Suppressor macrophage treated with lipopolysaccharide for 4 hours (primary cell): ENCODE measurements at places on chromosomes 3 and 15.

GRCh38 chr3:46356909-46357308 lies 3.0 kb downstream of the CCR2 start:
- DNase-seq, result no peak

DNA sequence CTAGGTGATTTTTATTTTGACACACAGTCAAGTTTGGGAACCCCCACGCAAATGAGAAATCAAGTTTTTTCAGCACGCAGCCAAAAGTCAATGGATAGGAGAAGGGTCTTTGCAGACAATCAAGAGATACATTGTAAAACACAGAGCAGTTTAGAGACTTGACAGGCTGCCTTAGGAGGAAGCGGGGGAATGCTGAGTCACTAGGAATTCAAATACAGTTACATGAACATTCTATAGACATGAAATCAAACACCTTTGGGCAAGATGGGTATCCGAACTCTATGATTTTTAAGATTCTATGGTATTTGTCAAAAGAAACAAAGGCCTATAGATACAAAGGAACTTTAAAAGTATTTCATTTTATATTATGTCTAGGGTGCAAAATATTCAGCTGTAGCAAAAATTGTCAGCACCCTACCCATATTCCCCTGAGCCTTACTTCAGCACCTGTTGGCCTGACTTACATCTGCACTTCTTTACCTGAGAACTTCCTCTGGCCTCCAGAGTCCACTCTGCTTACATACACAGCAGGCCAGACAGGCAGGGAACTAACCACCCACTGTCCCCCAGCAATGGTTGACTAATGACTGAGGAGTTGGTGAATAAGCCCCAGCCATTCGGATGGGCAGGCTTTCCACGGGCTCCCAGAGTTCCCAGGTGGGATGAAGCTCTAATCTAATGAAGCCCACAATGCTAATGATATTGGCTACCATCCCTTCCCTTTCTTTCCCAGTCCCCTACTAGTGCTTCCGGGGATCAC lies 289.3 kb upstream of the RORA start:
- DNase-seq, result no peak

- DNase-seq, result no peak
These were observed 1109.3 kb downstream of the ROBO2 start for GRCh38 chr3:78148986-78149717.

GRCh38 chr15:22788004-22788403 lies 1.6 kb downstream of the NIPA1 start:
- DNase-seq, result no peak

DNA sequence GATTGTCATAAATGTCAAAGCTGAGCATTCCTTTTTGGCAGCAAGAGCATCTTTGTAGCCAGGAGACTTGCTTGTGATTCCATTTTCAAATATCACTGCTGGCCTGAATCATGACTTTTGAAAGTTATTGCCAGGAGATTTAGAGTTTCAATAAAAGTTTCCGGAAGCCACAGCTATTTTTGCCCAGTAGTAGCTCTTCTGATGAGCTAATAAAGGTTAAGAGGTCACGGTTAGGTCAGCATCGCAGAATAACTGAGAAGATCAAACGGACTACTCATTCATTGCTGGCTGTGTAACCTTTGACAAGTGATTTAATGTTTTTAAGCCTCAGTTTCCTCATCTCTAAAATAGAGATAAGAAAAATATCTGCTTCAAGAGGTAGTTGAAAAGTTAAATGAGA lies 105.1 kb upstream of the ETV5 start:
- peak; percentile 27 for DNase-seq

GRCh38 chr3:80052271-80052670 lies 284.5 kb upstream of the ROBO1 start:
- no peak for DNase-seq
